ENCODE measurements at places on chromosomes 3 and 15.

GRCh38 chr3:159923956-159924355, 64.7 kb upstream of the IL12A start:
- DNase-seq = no peak

- DNase-seq = no peak
These were observed 12.2 kb downstream of the LRRK1 start for GRCh38 chr15:100931143-100931890.

DNA sequence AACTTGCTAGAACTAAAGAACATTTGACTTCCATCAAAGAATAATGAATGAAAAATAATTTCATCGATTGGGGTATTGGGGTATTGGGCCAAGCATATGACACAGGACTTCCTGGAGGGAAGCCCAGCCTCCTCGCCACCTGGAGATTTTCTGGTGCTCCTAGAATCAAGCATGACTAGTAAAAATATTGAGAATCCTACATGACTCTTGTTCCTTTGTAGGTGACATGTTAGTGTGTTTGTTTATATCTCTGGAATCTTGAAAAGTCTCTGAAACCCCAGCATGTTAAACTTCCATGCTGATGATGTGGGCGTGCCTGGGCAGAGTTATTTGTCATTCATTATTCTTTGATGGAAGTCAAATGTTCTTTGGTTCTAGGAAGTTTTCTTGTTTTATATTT, 90.1 kb upstream of the EPHB3 start:
- DNase-seq = no peak

DNA sequence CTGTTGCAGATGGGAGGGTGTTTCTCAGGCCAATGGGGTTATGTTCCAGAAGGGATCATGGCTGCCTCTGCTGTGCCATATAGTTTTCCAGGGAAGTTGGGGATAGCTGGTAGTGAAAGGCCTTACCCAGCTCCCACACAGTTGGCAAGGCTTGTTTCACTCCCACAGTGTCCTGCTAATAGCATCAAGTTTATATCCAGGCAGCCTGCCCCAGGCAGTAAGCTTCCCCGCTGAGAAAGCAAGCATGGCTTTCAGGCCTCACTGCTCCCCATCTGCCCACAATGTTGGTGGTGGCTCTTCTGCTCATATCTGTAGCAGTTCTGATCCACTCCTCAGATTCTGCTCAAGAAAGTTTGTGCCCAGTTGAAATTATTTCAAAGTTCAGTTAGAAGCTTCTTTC, 50.9 kb upstream of the DCBLD2 start:
- no peak for DNase-seq

GRCh38 chr3:30539772-30540171, 66.6 kb upstream of the TGFBR2 start:
- DNase-seq = no peak

Measured in Kasumi-1 (cell line).